ENCODE measurements at places on chromosomes 1 and 21.
A peak's percentile ranks its signal among the peaks of the same experiment; 100 is the strongest.

- no peak for DNase-seq
These were observed 36.4 kb upstream of the CFAP126 start for GRCh38 chr1:161404051-161404597.

GRCh38 chr1:245131026-245131393, 23.8 kb upstream of the KIF26B start:
- DNase-seq = no peak

GRCh38 chr1:1178794-1179331, 5.2 kb downstream of the TTLL10 start:
- no peak for DNase-seq

GRCh38 chr21:29834617-29835016, 105.2 kb downstream of the GRIK1 start:
- no peak for DNase-seq

GRCh38 chr1:204384636-204385352, 25.1 kb upstream of the PLEKHA6 start:
- peak; percentile 25 for DNase-seq

DNA sequence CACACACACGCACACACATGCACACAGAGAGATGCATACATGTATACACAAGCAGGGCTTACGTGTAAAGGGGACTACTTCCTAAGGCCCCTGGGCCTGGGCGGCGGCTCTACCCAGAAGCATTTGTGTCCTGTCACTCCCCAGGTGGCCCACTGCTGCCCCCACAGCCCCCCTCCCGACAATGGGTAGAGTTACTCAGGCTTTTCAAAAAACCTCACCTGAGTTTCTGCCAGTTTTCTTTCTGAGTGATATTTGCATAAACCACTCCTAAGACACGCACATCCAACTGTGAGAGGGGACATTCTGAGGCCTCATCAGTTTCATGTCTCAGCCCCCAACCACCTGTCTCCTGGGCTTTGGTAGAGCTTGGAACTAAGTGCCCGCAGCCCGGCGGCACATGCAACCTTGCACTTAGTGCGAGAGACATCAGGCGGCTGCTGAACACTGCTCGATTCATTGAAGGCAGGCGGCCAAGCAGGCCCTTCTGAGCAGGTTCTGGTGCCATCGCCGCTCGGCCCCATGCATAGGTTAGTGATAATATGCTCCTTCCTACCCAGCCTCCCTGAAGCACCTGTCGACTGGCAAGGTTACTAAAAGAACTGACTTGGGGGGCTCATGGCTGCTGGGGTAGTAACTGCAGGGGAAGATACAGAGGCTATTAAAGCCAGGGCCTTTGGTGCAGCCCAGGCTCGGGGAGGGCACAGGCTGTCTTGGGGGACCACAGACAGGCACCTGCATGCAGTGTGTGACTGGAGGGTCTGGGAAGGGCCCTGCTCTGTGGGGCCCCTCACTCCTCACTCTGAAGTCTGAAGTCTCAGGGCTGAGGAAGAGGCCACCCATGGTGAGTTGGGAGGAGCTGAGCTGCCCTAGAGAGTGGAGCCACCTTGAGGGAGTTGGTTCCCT, 364.2 kb upstream of the VAMP3 start:
- DNase-seq = no peak

DNA sequence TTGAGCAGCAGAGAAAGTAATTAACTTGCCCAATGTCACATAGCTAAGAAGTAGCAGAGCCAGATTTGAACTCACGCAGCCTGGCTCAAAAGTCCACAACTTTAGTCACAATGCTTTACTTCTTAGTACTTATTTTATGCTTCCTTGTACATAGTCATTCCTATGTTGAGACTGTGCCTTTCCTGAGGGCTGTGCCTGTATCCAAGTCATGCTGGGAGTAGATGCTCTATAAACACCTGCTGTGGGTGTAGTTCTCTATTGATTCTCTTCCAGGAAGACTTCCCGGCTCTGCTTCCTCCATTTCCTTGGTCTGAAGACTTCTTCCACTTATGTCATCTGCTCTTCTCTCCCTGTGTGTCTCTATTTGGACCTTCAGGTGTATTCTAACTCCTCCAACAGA, 16.6 kb downstream of the IQGAP3 start:
- DNase-seq = no peak

DNA sequence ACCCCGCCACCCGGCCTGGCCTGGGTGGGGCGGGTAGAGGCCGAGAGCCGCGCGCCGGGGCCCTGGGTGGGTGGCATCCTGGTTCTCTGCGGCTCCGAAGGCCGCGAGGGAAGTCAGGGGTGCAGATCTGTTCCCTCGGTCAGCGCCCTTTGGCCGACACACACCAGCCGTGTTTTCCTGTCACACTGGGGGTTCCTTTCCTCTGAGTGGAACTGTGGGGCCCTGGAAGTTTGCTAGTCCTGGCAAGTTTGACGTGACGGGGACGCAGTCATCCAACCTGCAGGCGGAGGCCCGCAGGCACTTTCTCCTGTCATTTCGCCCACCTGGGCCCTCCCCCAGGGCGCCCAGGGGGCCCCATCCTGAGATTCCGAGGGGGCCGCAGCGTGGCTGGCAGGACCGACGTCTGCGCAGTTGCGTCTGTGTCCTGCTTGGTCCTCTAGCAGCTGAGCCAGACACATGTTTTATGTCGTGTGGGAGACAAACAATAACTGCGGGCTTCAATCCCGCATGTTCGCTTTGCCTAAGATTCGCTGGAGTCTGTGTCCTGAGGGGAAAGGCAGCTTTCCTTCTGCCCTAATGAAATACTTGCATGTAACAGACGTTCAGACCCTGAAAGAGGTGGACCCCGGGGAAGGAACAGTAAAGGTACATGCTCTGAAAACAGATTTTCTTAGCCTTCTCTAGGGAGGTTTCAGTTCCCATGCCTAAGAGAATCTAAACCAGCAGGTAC, 1.5 kb downstream of the FAM163A start:
- no peak for DNase-seq

GRCh38 chr21:34770576-34770975, 101.8 kb downstream of the CLIC6 start:
- DNase-seq = no peak

GRCh38 chr1:200224315-200224714, 185.5 kb downstream of the ZNF281 start:
- no peak for DNase-seq

GRCh38 chr1:238833919-238834318, 552.4 kb upstream of the CHRM3 start:
- no peak for DNase-seq

DNA sequence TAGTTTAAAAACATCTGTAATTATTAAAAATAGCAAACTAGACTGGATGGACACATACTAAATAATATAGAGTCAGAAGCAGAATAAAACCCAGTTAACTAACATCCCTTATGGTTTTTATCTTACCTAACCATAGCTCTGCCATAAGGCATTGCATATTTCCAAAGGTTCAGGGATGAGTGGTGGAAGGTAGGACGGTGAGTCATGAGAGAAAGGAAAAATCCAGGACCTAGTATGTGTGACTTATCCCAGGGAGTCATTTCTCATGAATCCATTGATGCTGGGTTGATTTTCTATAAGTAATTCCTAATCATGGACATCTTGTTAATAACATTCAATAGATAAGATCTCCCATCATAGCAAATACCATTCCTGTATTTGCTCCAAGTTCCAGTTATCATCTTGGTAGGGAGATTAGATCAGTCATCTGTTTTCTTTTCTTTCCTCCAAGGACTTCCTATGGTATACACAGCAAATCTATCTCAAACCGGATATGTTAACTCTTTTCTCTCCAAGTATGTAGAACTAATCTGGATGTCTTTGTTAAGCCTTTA, 490.7 kb upstream of the B3GALT2 start:
- DNase-seq = no peak

DNA sequence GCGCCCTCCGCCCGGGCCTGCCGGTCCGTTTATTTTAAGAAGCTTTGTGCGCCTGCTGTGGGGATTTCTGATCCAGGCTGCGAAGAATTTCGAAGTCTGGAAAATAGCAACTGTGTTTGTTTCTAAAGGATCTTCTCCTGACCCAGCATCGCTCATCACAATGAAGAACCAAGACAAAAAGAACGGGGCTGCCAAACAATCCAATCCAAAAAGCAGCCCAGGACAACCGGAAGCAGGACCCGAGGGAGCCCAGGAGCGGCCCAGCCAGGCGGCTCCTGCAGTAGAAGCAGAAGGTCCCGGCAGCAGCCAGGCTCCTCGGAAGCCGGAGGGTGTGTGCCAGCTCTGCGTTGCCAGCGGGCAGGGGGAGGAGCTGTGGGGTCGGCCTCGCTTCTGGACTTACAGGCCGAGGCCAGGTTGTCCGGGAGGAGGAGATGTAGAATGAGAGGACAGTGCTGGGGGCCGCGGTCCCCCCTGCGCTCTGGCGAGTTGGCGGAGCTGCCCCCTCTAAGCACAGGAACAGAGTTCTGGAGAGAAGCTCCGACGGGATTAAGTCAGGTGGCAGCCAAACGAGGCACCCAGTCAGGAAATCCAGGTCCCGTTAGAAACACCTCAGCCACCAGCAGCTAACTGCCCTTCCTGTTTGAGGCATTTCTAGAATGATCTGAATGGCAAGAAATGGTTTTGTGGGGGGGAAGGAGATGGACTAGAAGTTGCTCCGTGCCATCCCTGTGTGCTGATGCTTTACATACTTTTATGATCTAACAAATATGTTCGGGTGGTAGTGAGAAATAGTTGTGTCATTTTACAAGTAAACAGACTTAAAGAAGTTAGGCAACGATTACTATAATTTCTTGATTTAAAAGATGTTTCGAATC, 948 bp downstream of the TXLNA start:
- no peak for DNase-seq

- DNase-seq = no peak
These were observed 2.8 kb upstream of the TARBP1 start for GRCh38 chr1:234481771-234482170.

DNA sequence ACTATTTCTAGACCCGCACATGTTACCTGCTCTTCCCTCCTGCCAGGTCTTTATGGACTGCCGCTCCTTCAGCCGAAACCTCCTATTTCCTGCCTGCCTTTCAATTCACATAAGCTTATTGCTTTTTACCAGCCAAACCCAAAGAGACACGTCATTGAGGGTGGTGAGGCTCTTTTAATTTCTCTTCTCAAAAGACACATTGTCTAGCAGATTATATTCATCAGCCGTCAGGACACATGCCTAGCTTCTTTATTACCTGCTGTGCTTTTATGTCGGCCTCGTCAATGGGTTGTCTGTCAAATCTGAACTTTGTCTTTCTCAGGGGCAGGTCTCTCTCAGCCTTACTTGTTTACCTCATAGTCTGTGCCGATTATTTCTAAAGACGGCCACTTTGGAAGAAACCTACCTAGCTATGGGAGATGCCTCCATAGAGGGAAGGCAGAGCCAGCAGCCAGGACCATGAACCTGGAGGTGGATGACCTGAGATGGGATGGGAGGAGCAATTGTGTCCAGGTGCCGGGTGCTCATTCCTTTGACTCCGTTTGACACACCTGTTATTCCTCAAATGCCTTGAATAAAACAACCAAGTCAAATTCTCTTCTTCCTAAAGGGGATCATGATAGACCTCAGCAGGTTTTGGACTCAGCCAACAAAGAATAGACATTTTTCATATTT, 42.0 kb downstream of the ZBTB18 start:
- no peak for DNase-seq

GRCh38 chr1:168742994-168743650, 14.1 kb upstream of the DPT start:
- DNase-seq = no peak

GRCh38 chr21:17658931-17659330, 46.2 kb upstream of the BTG3 start:
- DNase-seq = no peak

DNA sequence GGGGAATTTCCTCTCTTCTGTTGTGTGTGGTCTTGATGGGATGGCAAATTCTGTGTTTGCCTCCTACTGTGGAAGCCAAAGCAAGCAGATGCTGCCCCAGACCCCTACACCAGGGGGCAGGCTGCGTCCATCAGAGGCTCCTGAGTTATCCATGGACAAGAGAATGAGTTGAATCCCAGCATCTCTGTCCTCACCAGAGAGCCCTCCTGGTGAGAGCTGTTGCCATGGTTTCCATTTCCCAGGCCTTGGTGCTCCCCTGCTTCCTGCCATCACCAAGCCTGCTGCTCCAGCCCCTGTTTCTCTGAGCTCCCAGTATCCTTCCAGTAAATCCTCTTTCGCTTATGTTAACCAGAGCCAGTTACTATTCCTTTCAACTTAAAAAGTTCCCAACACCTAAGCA, 20.4 kb upstream of the GNG12 start:
- peak; percentile 94 for DNase-seq

DNA sequence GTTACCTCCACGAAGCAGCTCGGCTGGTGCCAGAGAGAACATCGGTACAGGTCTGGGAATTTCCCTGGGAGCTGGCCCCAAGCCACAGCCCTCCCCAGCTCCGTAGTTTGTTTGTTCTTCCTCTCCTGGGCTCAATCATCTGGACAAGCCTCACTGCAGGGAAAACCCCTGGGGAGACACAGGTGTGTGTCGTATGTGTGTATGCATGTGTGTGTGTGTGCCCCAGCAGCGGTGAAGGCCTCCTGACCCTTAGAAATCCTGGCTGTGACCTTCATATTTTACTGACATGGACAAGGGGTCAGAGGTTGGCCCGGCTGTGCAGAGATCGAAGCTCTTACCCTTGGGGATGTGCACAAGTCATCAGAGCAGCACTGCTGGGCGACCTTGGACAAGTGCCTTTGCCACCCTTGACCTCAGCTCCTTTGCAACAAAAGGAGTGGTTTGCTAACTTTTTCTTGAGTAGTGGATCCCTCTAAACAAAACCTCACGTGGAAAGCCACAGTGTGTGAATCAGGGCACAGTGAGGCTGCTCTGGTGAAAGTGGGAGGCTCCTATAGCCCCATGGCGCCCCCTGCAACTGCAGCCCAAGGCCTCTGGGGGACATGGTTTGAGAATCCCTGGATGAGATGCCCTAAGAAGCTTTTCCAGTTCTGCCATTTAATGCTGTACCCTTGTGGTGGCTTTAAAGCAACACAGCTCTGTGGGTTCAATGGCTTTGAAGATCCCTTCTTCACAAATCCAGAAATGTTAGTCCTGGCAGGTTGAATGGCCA, 12.3 kb upstream of the IL22RA1 start:
- DNase-seq = no peak

Measured in NCI-H1694 treated with DMSO at 0.1 percent for 48 hours (cell line).